ENCODE measurements at places on chromosomes 13 and 19.

- no peak for DNase-seq
Observed at GRCh38 chr13:100314132-100314910, 225.4 kb downstream of the PCCA start.

DNA sequence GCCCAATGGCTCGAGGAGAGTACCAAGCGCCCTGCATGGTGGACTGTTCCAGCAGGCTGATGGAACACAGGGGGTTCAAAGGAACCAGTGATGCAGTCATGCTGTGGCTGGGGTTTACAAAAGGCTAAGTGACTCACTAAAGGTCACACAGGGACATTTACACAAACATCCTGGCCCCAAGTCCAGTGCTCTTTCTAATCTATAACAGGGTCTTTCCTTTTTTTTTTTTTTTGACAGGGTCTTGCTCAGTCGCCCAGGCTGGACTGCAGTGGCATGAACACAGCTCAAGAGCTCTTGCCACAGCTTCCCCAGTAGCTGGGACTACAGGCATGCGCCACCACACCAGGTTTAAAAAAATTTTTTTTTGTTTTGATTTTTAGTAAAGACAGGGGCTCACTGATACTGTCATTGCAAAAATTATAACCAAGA, 2.8 kb upstream of the SLC25A15 start:
- DNase-seq, result no peak

DNA sequence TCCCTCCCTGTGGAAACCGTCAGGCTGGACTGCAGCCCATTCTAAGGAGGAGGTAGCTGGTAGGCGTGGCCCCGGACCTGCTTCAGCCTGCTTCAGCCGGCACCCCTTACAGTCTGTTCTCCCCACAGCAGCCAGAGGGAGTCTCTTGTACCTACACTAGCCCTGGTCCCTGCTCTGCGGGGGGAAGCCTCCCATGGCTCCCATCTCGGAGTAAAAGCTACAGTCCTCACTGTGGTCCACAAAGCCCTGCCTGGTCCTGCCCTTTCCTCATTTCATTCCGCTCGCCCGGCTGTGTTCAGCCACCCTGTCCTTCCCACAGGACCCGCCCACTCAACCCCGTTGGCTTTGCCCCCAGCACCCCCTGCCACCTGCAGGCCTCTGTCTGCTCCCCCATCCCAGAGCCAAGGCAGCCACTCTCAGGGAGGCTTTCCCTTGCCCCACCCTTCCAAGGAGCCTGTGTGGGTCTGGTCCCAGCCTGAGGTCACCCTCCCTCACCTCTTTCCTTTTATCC, 1.3 kb downstream of the PGLYRP1 start:
- no peak for DNase-seq

DNA sequence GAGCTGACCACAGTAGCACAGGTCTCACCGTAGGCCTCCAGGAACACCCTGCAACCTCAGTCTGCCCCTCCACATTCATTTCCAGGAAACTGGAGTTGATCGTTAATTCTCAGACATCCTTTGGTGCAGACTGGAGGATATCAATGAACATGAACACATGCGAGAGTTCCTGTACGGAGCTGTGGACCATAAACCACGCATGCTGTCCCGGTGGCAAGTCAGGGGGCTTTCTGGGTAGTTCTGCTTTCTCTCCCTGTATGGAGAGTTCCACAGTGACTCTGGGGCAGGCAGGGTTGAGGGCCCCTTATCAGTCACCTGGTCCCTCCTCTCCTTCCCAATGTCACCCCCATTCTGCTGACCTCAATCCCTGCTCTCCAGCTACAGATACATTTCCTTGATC, 55.5 kb upstream of the URI1 start:
- no peak for DNase-seq

- no peak for DNase-seq
Observed at GRCh38 chr13:26400545-26400944, 146.6 kb downstream of the CDK8 start.

- DNase-seq, result no peak
Observed at GRCh38 chr13:86591862-86592261, 792.6 kb upstream of the SLITRK6 start.

DNA sequence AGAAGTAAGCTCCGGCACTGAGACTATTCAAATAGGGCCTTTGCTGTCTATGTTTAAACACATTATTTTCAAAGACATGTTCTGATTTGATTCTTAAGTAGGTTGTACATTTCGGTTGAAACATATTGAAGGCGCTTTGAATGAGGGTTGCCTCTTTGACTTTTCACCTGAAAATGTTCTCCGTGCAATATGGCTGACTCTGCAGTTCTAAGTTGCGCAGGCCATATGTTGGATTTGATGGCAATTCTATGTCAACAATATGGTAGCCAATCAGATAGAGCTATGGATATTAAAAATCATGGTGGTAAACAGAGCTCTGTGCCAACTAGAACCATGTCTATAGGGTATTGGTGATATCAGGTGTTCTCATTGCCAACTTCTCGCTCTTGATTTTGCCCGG, 307.3 kb downstream of the NALCN start:
- DNase-seq, result no peak

GRCh38 chr13:20127562-20128458, 33.0 kb downstream of the GJA3 start:
- no peak for DNase-seq

- no peak for DNase-seq
Observed at GRCh38 chr19:1225440-1226226, 12.2 kb downstream of the CBARP start.

- DNase-seq, result no peak
Observed at GRCh38 chr19:39951065-39951650, 16.7 kb upstream of the FCGBP start.

- DNase-seq, result peak; percentile 97
Observed at GRCh38 chr19:44051650-44052402, at the start of gene ZNF223. TSS of gene ZNF223 (plus strand) at chr19:44052036. CDS start at chr19:44055177, 3,141 bp downstream.

- no peak for DNase-seq
Observed at GRCh38 chr13:102848956-102849355, 3.1 kb downstream of the ERCC5 start.

- no peak for DNase-seq
Observed at GRCh38 chr19:46868025-46868802, 7.4 kb downstream of the ARHGAP35 start.

DNA sequence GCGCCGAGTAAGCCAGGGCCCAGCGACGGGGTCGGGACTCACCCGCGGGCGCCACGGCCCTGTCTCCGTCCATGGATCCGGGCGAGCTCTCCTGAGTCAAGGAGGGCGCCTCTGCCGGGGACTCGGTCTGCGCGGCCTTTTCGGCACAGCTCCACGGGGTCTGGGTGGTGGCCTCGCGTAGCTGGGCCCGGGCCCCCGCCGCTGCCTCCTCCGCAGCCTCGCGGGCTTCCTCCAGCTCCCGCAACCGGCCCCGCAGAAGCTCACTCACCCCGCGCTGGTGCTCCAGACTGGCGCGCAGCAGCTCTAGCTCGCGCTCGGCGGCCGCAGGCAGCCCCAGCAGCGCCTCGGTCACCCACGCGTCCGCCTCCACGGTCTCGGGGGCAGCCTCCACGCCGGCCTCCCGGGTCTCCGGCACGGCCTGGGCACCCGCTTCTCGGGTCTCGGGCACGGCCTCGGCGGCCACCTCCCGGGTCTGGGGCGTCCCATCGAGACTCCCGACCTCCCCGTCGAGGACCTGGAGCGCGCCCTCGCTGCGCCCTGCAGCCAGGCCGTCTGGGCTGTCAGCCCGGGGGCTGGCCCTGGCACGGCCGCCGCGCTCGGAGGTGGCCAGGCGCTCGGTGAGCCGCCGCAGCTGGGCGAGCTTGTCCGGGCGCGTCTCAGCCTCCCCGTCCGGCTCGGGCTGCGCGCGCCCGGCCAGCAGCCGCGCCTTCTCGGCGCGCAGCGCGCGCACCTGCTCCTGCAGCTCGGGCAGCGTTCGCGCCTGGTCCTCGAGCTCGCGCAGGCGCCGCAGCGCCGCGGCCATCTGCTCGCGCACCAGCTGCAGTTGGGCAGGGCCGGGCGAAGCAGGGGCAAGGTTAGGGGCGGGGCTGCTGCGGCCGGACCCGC, 8.4 kb downstream of the KANK3 start:
- DNase-seq, result peak; percentile 87

- DNase-seq, result no peak
Observed at GRCh38 chr19:5823579-5824281, 15.8 kb downstream of the FUT6 start.

GRCh38 chr13:81480634-81481033, 1139.7 kb upstream of the SPRY2 start:
- DNase-seq, result no peak

- no peak for DNase-seq
Observed at GRCh38 chr13:77595166-77595810, 59.8 kb downstream of the SCEL start.

GRCh38 chr19:53394522-53394973, 401 bp upstream of the ZNF765 start:
- peak; percentile 23 for DNase-seq

- no peak for DNase-seq
Observed at GRCh38 chr19:10583036-10583776, 3.9 kb downstream of the AP1M2 start.

GRCh38 chr19:45506246-45506988, 862 bp upstream of the VASP start:
- DNase-seq, result peak; percentile 91

DNA sequence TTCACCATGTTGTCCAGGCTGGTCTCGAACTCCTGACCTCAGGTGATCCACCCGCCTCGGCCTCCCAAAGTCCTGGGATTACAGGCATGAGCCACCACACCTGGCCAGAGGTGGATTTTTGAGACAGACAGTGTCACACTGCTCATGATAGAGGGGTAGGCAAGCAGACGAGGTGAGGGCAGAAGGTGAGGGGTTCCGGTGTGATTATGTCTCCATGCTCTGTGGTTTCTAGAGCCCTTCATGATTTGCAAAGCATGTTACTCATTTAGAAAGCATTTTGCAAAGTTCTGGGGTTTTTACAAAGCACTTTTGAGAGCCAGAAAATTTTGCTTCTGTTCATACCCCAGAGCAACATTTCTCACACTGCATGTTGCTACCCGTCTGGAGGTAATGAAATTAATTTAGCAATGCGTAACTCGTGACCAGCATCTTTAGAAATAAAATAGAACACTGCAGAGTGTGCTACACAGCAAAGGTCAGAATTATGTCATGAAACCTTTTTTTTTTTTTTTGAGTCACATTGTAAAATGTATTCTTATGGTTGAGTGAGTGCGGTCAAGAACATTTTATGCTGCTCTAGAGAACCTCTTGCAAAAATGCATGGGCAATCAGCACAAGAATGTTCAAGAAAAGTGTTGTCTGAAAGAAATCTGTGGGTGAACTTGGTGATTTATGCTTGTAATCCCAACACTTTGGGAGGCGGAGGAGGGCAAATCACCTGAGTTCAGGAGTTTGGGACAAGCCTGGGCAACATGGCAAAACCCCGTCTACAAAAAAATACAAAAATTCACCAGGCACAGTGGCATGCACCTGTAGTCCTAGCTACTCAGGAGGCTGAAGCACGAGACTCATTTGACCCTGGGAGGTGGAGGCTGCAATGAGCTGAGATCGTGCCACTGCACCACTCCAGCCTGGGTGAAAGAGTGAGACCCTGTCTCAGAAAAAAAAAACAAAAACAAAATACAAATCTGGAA, 58.0 kb downstream of the MAP4K1 start:
- no peak for DNase-seq

DNA sequence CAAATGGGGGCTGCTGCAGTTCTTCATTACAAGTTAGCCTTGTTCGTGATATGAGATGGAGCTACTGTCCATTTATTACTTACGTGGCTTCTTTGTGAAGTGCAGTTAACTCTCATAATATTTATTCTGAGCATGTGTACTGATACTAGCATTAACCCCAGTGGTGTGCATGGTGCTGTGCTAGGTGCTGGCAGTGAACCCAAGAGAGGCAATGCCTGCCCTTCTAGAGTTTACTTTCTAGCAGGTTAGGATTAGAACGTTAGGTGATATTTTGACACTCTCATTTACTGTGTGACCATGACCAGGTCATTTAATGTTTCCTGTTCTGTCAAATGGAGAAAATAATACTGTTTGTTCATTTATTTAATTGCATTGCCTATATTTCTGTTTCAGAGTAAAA, 16.9 kb downstream of the PIBF1 start:
- no peak for DNase-seq

- no peak for DNase-seq
Observed at GRCh38 chr19:10114651-10115391, 3.3 kb downstream of the P2RY11 start.

GRCh38 chr19:46761418-46761831, 15.2 kb upstream of the STRN4 start:
- no peak for DNase-seq

- DNase-seq, result no peak
Observed at GRCh38 chr13:95656386-95657015, 12.0 kb upstream of the DZIP1 start.

- no peak for DNase-seq
Observed at GRCh38 chr19:19541616-19542015, 3.6 kb downstream of the CILP2 start.

GRCh38 chr13:70874636-70875035, 766.4 kb upstream of the KLHL1 start:
- DNase-seq, result no peak

GRCh38 chr19:18119717-18120105, 22.1 kb downstream of the MAST3 start:
- no peak for DNase-seq

GRCh38 chr13:108060111-108060510, 155.2 kb downstream of the LIG4 start:
- DNase-seq, result no peak

DNA sequence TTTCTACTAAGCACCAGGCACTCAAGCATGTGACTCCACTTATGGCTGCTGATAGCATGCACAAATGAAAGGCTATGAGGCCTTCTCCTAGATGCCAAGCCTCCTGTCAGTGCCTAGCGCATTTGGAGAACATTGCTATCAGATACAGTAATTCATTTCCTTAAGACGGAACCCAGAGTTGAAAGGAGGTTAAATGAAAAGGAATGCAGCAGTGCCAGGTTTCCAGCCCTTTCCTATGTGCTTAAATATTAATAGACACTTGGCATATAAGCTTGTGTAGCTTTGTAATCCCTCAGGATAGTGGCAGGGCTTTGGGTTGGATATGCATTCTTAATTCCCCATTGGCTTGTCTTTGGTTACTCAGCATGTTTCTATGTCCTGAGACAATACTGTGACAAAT, 140.1 kb upstream of the FRY start:
- DNase-seq, result no peak

DNA sequence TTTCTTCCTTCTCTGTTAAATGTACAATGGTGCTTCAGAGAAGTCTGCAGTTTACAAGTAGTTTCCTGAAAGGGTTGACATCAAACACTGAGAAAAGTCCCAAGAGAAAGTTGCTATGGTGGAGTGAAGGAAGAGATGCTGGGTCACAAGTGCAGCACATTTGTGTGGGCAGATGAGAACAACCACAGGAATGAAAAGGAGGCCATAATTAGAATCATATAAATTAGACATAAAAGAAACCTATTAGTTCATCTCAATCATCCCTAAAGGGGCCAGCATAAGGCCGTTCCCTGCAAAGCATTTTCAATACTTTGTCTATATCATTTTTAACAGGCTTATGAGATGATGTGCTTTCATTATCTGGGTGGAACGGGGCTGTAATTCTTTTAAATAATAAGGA, 359.2 kb downstream of the IRS2 start:
- DNase-seq, result no peak

Measured in HTR-8/SVneo (cell line).